ENCODE measurements at places on chromosomes 11 and 22. TPM values are rescaled to one million over a fixed set of nuclear protein-coding genes. Genes with fewer than 3 reads are reported as not detected.

SEZ6L gene
- total RNA-seq: not detected

KDM4E gene
- total RNA-seq: not detected

CRYBB3 gene
- not detected for total RNA-seq

CAVIN3 gene
- 25.5 TPM for total RNA-seq

GGTLC2 gene
- total RNA-seq: not detected

YDJC gene
- 54.0 TPM for total RNA-seq

OR52I1 gene
- total RNA-seq: not detected

APOL4 gene
- 0.21 TPM for total RNA-seq

CYP2R1 gene
- 13.1 TPM for total RNA-seq

- no peak for DNase-seq
Measured at GRCh38 chr11:112377946-112378345, 117.3 kb upstream of the PLET1 start.

DNA sequence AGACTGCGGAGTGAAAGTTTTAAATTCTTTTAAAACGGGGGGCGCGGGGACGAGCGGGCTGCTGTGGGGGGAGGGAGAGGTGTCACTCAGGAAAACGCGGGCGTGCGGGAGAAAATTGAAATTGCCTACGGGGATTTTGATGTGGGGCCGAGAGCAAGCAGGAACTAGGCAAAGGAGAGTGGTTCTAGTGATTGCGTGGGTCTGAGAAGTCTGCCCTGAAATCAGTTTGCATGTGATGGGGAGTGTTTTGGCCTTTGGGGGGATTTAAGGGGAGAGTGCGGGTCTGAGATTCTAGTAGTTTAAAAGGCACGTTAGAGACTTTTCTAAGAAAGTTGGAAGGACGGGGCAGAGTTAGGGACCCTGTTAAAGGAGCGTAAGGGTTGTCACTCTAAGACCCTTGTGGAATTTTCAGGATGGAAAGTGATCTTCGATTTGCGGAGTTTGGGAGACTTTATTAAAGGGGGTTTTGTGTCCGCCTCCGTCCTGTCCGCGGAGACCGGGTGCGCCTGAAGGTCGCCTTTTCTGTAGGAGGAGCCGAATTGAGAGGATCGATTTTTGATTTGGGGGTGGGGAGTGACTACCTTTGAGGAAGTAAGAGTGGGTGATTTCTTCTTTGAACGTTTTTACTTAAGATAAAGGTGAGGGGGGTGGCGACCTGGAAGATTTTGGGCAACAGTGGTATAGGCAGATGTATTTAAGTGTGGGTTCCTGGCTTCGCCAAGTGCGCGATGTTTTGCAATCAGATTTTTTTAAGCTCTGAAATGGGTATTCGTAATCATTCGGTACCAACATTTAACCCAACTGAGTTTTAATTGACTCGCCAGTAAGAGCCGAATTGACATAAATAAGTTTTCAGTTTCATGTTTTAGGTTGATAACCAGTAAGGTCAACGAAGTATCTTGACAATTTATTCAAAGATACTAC is 1.1 kb downstream of the EED start:
- peak; percentile 53 for DNase-seq

GRCh38 chr11:66183494-66184048 is 84.9 kb upstream of the RAB1B start:
- DNase-seq: no peak

DNA sequence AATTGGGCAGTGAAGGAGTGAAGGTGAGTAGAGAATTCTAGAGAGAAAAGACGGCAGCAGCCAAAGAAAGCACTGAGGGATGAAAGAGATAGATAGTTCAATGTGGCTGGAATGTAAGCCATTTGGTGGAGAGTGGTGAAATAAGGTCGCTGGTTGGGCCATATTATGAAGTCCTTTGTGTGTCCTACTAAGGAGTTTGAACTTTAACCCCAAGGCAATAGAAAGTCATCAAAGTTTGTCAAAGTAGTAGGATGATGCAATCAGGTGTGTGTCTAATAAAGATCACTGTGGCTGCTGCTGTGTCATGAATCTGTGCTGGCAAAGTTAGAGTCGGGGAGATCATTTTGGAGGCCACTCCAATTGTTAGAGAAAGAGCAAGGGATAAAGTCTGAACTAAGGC is 18.7 kb downstream of the RNF121 start:
- no peak for DNase-seq

GRCh38 chr11:128939591-128939990 is 3.1 kb downstream of the TP53AIP1 start:
- no peak for DNase-seq

GRCh38 chr11:14858404-14858803 is 33.6 kb downstream of the CYP2R1 start:
- DNase-seq: no peak

- no peak for DNase-seq
Measured at GRCh38 chr11:14309425-14310192, 49.4 kb downstream of the RRAS2 start.

- DNase-seq: no peak
Measured at GRCh38 chr11:77407613-77408012, 66.3 kb downstream of the PAK1 start.

GRCh38 chr11:111229604-111230003 is 15.9 kb upstream of the POU2AF2 start:
- DNase-seq: peak; percentile 26

DNA sequence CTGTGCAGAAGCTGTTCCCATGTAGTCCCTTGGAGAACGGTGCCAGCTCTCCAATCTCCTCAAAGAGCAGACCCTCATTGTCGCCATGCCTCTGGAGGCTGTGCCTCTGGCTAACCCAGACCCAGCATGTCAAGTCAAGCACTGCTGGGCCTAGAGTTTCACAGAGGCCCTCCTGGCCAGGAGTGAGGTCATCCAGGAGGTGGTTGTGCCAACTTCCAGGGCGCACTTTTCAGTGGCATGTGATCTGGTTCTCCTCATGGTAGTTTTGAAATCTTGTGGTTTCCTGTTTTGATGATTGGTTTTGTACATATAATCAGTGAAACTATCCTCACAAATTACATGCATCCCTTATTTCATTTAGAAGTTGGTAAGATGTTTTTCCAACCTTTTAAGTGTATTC is 78.9 kb downstream of the PPFIBP2 start:
- peak; percentile 16 for DNase-seq

- DNase-seq: no peak
Measured at GRCh38 chr11:472272-472671, 22.2 kb downstream of the PTDSS2 start.

GRCh38 chr22:50001388-50002231 is 11.0 kb downstream of the IL17REL start:
- peak; percentile 4 for DNase-seq

- no peak for DNase-seq
Measured at GRCh38 chr22:27647540-27647939, 154.0 kb downstream of the MN1 start.

GRCh38 chr22:34319346-34319745 is 399.1 kb upstream of the LARGE1 start:
- no peak for DNase-seq

DNA sequence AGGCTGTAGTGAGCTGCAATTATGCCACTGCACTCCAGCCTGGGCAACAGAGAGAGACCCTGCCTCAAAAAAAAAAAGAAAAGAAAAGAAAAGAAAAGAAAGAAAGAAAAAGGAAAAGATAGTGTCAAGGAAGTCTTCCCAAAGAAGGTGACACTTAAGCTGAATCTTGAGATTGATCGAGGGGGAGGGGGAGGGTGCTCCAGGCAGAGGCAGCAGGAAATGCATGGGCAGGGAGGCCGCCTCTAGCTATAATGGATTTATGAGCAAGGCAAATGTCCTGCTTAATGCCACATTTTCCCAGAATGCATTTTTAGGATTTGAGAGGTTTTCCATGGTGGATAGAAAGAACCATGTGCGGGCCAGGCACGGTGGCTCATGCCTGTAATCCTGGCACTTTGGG is 13.8 kb upstream of the DDB2 start:
- no peak for DNase-seq

DNA sequence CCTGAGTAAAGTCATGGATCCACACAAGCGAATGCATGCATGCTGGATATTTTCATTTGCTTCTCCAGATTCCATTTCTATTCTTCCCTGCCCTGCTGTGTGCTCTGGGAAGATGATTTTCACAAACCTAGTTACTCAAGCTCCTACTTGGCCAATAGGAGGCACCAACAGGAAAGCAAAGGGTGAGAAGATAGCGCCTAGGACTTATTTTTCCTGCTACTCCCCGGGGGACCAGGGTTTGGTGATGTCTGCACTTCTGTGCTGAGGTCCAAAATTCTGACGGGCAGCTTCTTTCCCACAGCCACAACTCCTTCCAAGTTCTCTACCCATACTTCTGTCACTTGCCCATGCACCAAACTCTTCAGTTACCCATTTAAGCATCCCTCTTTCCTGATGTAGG is 509.3 kb upstream of the TENM4 start:
- no peak for DNase-seq

DNA sequence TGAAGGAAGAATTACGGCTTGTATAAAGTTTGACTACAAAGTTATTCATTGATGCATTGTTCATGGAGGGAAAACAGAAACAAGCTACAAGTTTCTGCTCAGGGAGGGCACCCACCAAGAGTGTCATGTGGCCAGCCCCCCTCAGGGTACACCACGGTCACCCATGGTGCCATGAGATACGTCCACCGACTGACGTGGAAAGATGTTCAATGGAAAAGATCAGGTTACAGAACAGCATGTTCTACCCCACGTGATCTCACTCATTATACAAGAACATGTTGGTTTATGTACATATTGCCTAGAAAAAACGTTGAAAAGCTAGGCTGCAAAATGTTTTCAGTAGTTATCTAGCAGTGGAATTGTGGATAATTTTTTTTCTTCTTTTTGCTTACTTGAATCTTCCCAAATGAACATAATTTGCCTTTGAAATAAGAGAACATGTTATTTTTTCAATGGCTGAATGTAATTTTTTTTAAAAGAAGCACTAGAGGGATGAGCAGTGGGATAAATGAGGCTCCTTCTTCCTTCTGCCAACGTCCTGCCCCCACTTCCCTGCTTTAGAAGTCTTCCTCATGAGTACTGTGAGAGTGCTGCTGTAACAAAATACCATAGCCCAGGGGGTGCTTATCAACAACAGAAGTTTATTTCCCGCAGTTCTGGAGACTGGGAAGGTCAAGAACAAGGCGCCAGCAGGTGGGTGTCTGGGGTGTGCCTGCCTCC is 22.5 kb downstream of the RCN1 start:
- no peak for DNase-seq

DNA sequence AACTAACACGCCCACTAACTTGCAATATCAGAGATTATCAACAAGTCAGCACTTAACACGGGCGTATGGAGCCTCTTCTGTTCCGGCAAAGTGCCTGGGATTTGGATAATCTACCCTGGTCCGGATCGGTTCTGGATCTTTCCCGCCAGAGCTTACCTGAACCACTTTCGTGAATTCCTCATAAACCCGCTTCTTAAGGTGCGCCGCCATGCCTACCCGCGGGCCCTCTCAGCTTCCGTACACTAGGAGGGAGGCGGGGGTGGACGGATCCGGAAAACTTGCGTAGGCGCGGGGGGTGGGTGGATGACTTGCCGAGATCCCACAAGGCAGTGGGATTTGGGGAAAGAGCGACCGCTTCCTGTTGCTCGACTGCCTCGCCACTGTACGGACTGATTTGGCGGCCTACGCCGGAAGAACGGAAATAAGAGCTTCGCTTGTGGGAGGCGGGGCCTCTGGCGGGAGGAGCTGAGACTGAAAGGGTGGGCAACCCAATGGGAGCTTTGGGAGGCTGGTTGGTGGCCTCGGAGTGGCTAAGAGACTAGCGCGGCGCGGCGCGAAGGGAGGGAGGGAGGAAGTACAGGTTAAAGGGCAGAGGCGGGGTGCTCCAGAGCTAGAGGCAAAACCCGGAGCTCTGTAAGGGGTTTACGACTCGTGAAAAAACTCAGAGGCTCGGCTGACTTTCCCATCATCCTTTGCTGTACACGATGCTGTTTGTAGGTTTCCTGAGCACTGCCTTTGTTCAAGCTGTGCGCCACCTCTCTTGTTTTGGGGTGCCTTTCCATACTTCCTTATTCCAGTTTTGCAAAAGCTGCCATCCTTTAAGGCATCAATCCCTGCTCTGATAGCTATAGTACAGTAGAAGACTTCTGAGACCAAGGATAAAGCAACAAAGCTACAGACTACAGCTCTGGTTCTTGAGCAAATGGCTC is at the start of gene INTS4:
Gene INTS4, minus strand, starts transcription at position 235 of the 929 bp plus-strand sequence. Its CDS starts 25 bp downstream, at position 210.
- peak; percentile 99 for DNase-seq
